ENCODE measurements at places on chromosomes 1 and 21.

- no peak for DNase-seq
Observed at GRCh38 chr1:208465786-208466590, 221.8 kb upstream of the PLXNA2 start.

DNA sequence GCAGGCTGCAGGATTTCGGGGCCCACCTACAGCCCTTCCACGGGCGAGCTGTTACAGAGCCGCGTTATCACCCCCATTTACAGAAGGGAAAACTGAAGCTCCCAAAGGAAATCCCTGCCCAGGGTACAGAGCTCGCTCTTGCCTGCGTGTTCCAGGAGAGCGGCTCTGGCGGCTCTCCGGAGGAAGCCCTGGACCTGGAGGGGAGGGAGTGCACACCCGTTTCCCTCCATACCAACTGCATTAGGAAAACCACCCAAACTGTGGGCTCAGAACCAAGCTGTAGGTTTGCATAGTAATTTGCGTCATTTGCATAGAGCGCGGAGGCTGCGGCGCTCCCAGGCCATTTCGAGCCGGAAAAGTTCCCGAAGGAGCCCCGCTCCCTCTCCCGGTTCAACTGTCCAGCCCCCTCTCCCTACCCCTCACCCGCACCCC is 24.7 kb upstream of the ADGRB2 start:
- no peak for DNase-seq

GRCh38 chr1:29474274-29475244 is 238.2 kb downstream of the PTPRU start:
- no peak for DNase-seq

DNA sequence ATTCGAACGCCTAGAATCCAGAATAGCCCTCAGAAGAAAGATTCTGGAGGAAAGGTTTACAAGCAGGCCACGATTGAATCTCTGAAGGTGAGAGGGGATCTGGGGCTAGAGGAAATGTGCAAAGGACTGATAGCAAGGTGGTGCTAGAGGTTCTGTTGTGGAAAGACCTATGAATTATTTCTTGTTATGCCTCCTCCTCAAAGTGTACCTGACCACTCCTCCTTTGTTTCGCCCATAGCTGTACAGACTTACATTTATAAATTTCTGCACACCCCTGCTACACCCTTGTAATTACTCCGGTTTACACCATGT is 986 bp downstream of the TCEANC2 start:
- DNase-seq, result no peak

- no peak for DNase-seq
Observed at GRCh38 chr1:152014943-152015342, 21.3 kb upstream of the S100A10 start.

GRCh38 chr1:227654858-227655752 is 80.0 kb downstream of the JMJD4 start:
- no peak for DNase-seq

Data from cerebellar nuclear complex (tissue), 1 donor.